ENCODE measurements at places on chromosomes 13 and 19.
A peak's percentile ranks its signal among the peaks of the same experiment; 100 is the strongest.

- DNase-seq, result no peak
These were observed 53.0 kb downstream of the GGACT start for GRCh38 chr13:100535426-100536135.

DNA sequence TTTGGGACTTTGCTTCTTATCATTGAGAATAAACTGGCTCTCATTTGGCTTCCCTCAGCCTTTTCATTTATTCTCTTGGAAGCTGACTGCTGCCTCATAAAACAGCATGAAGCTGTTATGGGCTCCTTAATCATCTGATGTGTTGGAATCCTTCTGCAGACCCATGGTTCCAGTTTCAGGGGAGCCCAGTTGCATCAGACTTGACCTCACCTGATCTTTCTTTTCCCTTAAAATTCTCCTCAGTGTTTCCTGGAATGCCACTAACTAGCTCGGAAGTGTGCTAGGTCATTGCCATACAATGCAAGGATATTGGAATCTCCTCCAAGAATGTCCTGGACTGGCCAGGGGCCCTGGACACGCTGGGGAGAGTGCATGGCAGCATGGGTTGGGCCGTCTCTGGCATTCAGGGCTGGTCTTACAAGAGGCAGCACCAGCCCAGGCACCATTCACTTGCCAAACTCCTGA, 158.7 kb downstream of the FLT1 start:
- no peak for DNase-seq

GRCh38 chr13:38045278-38046048, 175.9 kb upstream of the TRPC4 start:
- no peak for DNase-seq

- no peak for DNase-seq
These were observed 811.4 kb downstream of the DACH1 start for GRCh38 chr13:71055644-71056043.

DNA sequence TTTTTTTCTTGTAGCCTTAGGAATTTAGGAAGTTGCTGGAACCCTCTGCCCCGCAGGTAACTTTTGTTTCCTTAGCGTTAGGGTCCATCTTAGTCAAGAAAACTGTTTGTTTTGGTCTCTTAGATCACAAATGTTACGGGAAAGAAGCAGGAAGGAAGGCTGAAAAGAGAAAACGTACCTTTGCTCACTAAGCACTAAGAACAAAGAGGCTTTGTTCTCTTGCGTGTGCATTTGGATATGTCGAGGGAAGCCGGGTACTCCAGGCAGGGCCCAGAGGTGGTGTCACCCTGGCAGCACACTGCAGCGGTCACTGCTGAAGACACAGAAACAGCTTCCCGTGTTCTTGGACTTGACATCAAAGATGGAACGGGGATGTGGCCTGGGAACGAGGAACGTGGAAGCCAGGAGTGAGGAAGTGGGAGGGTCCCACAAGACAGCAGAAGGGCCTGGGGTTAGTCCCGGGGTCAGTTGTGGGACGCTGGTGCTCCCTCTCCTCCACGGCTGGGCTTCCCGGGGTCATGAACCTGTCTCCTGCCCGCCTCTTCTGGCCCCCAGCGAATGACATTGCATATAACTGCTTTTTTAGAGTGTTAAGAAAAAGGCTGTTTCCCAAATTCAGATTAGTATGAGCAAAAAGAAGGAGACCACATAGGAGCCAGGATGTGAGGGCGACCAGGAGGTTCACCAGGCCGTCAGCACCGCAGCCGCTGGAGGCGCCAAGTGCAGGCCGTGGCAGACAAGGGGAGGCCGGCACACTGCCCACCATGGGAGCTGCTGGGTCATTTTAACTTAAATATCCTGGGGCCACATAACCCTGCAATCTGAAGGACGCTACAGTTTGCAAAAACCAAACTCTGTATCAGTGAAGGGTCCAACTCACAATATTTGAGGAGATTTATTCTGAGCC, 31.6 kb downstream of the ATP11A start:
- no peak for DNase-seq

DNA sequence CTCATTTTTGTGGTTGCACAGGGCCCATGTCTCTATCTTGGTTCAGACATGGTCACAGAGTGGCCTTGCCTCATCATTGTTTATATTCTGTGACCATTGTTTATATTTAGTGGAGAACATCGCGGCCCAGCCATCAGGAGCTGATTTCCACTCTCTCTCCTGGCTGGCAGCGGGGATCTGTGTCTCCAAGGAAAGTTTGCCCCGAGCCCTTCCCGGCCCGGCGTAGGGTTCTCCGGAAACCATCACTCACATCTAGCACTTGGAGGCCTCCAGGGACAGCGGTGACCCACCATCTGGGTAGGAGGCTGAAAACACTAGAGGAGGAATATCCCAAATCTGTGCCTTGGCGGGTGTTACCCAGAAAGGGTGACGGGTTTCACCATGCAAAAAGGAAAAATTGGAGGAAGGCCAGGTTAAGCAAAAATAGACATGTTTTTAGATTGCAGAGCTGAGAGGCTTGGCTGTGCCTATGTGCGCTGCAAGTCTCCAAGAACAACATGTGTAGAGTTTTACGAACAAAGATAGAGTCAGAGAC, 726 bp upstream of the ZNF358 start:
- peak; percentile 3 for DNase-seq

DNA sequence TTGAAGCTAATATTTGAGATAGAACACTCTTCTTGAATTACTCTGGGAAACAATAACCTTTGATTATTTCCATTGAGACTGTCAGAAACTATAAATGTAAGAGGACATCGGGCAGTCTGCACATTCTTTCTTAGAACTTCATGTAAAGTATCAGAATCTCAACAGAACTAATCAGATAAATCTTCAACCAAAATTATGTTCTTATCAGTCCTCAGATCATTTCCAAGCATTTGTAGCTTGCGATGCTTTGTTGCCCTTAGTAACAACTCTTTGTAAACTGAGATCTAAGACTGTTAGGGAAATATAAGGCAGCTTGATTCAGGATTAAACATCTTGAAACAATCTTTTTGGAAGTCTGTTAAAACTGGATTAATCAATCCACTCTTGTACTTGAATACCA, 70.3 kb downstream of the FNDC3A start:
- DNase-seq, result no peak

GRCh38 chr13:44128552-44129001, 245.0 kb upstream of the SERP2 start:
- no peak for DNase-seq

DNA sequence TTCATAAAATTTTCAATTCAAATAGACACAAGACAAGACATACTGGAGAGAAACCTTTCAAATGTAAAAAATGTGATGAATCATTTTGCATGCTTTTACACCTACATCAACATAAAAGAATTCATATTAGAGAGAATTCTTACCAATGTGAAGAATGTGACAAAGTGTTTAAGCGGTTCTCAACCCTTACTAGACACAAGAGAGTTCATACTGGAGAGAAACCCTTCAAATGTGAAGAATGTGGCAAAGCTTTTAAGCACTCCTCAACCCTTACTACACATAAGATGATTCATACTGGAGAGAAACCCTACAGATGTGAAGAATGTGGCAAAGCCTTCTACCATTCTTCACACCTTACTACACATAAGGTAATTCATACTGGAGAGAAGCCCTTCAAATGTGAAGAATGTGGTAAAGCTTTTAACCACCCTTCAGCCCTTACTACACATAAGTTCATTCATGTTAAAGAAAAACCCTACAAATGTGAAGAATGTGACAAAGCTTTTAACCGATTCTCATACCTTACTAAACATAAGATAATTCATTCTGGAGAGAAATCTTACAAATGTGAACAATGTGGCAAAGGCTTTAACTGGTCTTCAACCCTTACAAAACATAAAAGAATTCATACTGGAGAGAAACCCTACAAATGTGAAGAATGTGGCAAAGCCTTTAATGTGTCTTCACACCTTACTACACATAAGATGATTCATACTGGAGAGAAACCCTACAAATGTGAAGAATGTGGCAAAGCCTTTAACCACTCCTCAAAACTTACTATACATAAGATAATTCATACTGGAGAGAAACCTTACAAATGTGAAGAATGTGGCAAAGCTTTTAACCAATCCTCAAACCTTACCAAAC, 24.6 kb upstream of the ZNF431 start:
- no peak for DNase-seq

GRCh38 chr13:28001049-28001448, 12.6 kb upstream of the URAD start:
- no peak for DNase-seq

GRCh38 chr13:39766464-39767158, 111.1 kb downstream of the COG6 start:
- DNase-seq, result no peak

DNA sequence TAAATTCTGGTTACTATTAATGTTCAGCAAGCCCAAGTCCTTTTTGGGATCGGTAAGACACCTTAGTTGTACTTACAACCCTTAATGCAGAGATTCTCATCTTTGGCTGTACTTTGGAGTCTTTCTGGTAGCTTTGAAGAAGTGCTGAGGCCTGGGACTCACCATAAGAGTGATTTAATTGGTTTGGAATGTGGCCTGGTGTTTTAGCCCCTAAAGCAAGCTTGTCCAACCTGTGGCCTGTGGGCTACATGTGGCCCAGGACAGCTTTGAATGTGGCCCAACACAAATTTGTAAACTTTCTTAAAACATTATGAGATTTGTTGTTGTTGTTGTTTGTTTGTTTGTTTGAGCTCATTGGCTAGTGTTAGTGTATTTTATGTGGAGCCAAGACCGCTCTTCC, 215.3 kb downstream of the ZIC5 start:
- no peak for DNase-seq

GRCh38 chr19:31533114-31533513, 183.9 kb upstream of the TSHZ3 start:
- DNase-seq, result no peak

DNA sequence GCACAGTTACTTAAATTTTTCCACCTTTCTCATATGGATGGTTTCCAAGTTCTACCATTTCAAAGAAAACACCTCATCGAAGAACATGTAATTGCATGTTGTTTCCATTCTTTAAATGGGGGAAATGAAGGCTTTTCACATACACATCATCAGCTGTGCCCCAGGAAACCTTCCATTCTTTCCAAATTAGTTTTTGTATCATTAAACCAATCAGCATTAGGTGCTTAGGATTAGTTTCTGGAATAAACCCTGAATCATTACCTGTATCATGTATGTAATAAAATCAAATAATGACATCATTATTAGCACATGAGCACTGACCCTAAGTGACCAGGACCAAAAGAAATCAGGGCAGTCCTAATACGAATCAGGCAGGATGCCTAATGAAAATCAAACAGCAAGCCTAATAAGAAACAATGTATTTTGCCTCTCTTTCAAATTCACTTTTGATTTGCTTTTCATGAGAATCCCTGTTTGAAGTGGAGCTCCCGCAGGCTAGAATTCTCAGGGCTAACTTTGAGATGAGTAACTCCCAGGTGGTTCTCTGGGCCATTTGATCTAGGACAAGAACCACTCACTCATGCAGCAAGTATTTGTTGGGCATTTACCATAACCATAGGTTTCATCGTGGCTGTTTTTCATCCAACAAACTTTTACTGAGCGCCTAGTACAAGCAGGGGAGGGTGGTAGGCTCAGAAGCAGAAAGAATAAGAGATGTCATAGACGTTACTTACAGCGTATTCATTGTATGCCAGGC, 89.2 kb downstream of the MZT1 start:
- no peak for DNase-seq

All from hypothalamus (tissue), 51 donors.